Esophagus squamous epithelium (tissue), 5 donors: ENCODE measurements at places on chromosomes 11 and 22.

- no peak for DNase-seq
Observed at GRCh38 chr11:5557751-5558150, 9.4 kb upstream of the OR52H1 start.

- no peak for DNase-seq
Observed at GRCh38 chr11:62622476-62623089, 797 bp upstream of the B3GAT3 start.

GRCh38 chr22:38081941-38082828, 1.8 kb downstream of the SLC16A8 start:
- no peak for DNase-seq

- DNase-seq = no peak
Observed at GRCh38 chr11:126547161-126547560, 191.7 kb downstream of the ST3GAL4 start.

- no peak for DNase-seq
Observed at GRCh38 chr22:44211946-44212930, 31.5 kb downstream of the PARVG start.

DNA sequence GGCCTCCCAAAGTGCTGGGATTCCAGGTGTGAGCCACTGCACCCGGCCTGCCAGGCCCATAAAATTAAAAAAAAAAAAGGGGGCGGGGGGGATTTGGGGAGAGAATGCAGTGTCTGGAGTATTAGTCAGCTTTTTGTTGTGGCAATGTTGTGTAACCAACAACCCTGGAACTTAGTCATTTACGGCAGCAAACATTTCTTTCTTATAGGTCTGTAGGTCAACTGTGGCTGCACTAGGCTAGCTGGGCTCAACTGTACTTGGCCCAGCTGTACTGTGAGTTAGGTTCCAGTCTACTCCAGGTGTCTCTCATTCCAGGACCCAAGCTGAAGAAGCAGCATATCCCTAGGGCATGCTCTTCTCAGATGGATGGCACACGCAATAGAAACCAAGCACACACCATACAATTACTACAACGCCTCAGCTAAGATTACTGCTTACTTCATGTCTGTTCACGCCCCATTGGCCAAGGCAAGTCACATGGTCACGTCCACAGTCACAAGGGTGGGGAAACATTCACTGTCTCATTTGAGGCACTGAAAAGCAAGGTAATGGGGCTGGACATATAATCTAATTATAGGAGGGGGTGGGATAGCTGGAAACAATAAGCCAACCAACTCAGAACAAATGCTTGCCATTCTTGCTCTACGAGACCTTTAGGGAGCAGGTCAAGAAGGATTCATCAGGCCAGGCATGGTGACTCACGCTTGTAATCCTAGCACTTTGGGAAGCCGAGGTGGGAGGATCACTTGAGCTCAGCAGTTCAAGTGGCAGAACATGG, 10.4 kb upstream of the SPINDOC start:
- no peak for DNase-seq

GRCh38 chr11:113201054-113201818, 113.1 kb upstream of the TTC12 start:
- no peak for DNase-seq

DNA sequence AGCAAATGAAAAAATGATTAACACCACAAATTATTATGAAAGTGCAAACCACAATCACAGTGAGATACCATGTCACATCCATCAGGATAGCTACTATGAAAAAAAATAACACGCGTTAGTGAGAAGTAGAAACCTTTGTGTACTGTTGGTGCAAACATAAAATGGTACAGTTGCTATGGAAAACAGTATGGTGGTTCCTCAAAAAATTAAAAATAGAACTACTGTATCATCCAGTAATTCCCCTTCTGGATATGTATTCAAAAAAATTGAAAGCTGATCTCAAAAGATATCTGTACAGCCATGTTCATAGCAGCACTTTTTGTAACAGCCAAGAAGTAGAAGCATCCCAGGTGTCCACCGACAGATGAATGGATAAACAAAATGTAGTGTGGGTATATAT, 43.4 kb downstream of the CCDC81 start:
- no peak for DNase-seq

DNA sequence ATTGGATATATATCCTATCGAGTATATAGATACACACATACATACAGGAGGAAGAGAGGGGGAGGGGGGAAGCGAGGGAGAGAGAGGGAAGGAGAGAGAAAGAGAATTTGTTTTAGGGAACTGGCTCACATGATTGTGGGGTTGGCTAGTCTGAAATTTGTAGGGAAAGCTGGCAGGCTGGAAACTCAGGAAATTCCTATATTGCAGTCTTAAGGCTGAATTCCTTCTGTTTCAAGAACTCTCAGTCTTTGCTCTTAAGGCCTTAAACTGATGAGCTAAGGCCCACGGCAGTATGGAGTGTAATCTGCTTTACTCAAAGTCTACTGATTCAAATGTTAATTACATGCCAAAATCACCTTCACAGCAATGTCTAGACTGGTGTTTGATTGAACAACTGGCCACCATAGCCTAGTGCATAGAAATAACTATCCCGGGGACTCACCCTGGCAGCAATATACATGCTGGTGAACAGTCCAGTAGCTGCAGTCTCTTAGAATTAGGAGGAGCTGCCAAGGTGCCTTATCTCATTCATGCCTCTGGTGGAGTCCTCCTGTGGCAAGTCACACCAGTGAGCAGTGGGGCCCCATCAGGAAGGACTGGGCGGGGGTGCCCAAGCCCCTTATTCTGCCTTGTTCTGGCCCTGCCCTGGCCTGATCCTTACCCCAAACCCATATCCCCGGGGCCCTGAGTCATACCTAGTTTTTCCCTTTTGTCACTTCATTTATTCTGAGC, 59.7 kb upstream of the AMPD3 start:
- no peak for DNase-seq

DNA sequence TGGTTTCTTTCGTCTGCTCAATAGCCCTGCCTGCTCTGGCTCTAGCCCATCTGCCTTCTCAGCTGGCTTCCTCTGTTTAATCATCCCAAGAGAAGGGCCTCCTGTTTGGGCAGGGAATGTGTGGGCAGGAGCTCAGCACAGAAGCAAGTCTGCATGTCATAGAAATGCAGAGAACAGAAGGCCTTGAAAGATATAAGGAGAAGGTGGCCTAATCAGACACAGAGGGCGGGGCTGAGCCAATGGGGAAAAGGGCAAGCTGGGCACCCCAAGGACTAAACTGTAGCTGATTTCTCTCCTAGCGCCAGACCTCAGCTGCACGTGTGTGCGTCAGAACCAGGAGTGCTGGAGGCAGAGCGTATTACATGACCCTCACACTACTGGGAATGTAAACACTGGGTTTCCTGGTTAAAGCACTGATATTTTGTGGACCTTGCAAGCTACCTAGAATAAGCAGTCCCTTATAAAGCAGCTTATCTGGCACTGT, 7.6 kb upstream of the CCKBR start:
- no peak for DNase-seq

- no peak for DNase-seq
Observed at GRCh38 chr11:125114518-125114917, 3.1 kb upstream of the TMEM218 start.

DNA sequence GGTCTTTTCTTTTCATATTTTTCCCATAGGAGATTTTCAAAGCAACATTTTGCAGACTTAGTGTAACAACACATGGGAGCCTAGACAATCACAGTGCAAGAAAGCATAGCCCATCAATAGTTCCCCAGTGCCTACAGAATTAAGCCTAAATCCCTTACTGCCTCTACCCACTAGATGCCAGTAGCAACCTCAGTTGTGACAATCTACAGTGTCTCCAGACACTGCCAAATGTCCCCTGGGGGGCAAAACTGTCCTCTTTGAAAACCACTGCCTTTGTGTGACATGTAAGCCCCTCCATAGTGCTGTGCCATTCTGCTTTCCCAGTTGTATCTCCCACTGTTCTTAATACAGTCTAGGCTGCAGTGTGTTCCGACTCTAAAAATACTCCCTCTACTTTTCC, 1329.0 kb downstream of the LRRC4C start:
- no peak for DNase-seq

DNA sequence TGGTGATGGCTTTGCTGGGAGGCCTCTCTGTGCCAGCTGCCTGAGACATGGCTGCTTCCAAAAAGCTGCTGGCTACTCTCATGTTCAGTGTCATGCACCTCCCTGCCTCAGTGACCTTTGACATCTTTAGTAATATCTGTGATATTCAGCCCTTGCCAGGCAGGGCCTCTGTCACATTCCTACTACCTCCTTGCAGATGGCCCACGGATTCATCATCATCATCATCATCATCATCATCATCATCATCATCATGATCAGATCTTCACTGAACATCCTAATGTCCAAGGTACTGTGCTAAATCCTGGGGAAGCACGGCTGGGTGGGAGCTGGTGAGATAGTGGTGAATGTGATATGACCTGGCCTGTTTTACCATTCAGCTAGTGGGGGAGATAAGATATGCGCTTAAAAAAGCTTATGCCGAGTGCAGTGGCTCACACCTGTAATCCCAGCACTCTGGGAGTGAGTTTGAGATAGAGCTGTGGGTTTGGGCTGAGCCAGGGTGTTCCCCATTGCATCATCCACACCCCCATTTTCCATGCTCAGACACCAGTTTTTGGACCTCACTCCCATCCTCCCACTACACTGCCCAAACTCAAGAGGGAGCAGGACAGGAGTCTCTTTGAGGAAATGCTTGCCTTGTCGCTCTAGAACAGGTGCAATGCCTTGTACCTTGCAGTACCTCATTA, 17.1 kb upstream of the TMPRSS13 start:
- no peak for DNase-seq

- DNase-seq = no peak
Observed at GRCh38 chr11:59437770-59438169, 1.5 kb downstream of the OR5A1 start.

GRCh38 chr11:40867991-40868632, 591.3 kb downstream of the LRRC4C start:
- DNase-seq = no peak

GRCh38 chr22:27591060-27591459, 210.5 kb downstream of the MN1 start:
- DNase-seq = no peak

DNA sequence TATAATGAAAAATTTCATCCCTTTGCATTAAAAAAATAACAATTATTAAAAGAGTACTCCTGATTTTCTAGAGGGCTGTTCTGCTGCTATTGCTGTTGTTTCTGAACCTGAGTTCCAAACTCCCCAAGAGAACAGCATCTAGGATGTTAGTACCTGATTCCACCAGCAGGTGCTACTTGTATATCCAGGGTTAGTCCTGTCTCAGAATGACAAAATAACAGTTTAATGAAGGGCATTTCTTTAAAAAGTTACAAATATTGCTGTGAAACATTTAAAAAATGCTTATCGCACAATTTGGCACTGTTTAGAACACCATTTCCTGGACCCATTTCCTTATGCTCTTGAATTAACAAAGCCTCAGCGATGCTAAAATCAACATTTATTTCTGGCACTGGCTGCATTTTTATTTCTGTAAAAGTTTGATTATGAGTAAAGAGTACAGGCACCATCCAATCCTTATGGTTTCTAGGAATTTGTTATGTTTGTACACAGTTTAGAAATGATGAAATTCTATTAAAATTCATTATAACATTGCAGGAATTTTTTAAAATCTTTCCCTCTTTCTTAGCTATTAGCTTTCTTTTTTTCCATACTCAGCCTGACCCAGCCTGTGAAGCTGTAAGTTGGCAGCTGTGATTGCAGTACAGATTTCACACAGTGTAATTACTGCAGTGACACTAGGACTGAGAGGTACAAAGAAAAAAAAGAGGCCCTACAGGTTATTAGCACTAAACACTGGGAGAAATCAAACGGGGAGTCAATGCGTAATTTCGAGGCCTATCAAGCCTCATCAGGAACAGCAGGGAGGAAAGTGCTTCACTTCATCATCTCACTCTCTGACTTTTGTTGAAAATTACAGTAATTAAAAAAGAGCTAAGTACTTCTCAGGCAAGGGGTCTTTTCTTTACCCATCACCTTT, 208.8 kb downstream of the DCDC1 start:
- DNase-seq = no peak

DNA sequence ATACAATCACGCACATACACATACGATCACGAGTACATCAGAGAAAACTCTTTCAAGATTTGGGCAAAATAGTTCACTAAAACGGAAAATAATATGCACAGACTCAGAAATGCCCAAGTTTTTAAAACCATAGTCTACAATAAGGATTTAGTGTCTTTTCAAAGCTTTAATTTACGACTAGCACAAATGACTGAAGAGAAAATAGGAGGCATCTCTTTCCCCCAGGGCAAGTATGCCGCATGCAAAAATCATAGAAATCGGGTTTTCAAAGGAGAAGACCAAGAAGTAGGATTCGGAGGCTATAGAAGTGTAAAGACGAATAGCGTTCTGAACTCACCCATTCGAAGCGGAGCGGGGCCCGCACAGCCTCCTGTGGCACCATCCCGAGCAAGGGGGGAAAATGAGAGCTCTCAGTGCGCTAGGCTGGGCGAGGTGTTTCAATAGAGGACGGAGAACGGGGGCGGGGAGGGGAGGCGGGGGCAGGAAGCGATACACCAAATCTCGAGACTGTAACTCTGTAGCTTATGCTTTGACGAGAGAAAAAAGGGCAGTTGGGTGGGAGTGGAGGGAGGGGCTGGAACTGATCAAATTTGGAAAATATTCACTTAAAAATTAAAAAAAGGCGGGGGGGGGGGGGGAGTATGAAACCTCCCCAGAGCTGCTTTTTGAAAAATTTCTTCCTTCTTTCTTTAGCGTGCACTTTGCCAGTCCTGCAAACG, 15.8 kb downstream of the BLID start:
- DNase-seq = no peak

DNA sequence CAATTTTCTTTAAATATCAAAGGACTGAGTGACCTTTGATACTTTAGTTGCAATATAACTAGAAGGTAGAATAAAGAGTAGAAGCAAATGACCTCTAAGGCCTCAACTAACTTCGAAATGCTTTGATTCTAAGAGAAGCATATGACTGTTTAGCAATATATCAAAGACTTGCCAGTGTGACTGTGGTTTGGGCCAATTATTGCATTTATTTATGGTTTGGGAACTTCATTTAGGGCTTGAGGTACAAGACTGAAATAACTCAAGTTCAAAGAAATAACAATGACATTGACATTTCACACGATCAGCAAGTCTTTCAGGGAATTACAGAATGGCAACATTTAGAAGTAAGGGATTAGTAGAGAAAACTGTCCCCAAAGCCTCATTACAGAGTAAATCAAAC, 709.7 kb upstream of the LRRC4C start:
- no peak for DNase-seq

DNA sequence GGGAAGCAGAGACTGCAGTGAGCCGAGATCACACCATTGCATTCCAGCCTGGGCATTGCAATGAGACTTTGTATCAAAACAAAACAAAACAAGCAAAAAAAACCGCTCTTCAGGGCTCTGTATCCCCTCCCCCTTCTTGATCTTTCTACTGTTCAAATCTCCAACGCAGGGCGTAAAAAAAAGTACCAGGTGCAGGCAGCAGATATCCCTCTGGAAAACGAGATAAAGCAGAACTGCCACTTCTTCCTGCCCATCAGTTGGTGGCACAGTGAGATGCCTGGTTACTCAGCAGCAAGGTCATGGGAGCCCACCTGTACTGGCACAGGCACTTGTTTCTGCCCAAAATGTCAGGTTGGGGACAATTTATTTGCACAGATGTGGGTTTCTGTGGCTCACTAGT, 11.2 kb downstream of the CCS start:
- DNase-seq = no peak

- no peak for DNase-seq
Observed at GRCh38 chr22:46748206-46748907, 10.3 kb upstream of the CERK start.
